ENCODE measurements at places on chromosomes 4 and X.

DNA sequence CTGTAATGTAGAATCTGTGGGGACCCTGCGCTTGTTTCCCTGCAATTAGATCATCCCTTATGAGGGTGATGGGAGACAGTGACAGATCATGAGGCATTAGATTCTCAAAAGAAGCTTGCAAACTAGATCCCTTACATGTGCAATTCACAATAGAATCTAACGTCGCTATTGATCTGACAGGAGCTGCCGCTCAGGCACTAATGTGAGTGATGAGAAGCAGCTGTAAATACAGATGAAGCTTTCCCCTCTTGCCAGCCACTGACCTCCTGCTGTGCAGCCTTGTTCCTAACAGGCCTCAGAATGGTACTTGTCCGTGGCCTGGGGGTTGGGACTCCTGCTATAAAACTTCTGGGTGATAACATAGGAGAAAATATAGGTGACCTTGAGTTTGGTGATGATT lies 1076.8 kb downstream of the PDHA2 start:
- no peak for DNase-seq

- DNase-seq: no peak
Measured at GRCh38 chr4:8688041-8688907, 95.7 kb downstream of the CPZ start.

GRCh38 chr4:139017861-139018260 lies 2.3 kb downstream of the NOCT start:
- DNase-seq: no peak

DNA sequence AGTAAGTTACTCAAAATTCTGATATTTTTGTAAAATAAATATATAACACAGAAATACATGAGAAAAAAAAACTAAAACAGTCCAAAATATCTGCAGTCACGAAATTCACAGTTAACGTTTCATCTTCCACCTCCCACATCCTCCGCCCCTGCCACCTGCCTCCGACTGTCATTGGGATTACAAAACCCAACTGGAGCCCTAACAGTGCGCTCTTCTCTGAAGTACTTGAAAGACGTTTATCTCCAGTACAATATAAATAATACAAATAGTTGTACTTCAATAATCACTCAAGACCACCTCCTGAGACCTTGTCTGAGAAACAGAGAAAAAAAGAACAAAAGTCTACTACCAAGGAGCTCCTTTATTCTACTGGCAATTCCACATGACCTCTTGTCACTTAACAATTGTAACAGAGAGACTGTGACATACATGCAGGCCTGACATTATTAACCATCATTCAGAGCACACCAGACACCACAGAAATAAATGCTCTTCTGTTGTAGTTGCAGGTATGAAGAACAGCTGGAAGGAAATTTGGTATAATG lies 280.6 kb downstream of the PPP3CA start:
- no peak for DNase-seq

GRCh38 chr4:81485310-81485980 lies 13.7 kb upstream of the RASGEF1B start:
- DNase-seq: no peak

Measured in activated CD4-positive, alpha-beta T cell treated with anti-CD3 and anti-CD28 coated beads for 1 hour (primary cell).